ENCODE measurements at places on chromosomes 5 and 9.

GRCh38 chr9:5510360-5510931, at the start of gene PDCD1LG2:
Gene PDCD1LG2 (plus strand): TSS chr9:5510531. CDS start chr9:5522547, 12,016 bp downstream.
- no peak for DNase-seq

DNA sequence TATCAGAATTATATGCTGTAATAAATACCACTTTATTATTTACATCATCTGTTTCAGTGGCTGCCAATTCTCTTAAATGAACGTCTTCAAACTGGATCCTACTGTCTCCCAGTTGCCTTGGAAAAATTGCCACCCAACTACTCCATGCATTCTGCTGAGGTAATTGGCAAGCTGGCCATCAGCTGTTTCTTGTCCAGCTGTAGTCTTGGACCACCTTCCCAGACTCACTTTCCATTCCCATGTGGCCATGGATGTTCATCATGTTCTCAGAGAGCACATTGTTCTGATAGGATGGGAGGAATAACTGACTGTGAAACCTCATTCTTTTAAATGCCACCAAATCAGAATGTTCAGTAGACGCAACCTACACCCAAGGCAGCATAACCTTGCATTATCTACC, 157.5 kb downstream of the DOCK8 start:
- no peak for DNase-seq

GRCh38 chr5:129077433-129078075, 17.0 kb upstream of the ISOC1 start:
- no peak for DNase-seq

- no peak for DNase-seq
Measured at GRCh38 chr9:79619930-79620329, 48.2 kb downstream of the TLE4 start.

DNA sequence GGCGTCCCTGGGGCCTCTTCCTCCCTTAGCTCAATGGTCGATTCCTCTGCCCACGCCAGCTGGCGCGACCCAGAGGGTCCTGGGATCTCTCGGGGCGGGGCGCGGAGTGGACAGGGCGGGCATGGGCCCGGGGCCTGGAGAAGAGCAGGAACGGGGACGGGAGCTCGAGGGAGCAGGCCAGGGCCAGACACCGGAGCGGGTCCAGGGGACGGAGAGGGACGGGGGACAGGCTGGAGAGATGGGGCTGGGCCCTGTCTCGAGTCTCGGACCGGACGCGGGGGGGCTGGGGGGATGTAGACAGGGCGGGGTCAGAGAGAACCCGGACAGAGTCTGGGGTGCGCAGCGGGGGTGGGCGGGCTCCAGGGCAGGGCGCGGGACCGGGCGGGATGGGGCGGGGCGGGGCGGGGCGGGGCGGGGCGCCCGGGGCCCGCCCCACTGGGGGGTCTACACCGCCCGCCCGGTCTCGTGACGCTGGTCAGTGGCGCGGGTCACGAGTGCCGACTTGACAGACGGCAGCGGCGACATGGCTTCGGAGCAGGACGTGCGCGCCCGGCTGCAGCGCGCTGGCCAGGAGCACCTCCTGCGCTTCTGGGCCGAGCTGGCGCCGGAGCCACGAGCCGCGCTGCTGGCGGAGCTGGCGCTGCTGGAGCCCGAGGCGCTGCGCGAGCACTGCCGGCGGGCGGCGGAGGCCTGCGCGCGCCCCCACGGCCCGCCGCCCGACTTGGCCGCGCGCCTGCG, at the start of gene UAP1L1:
UAP1L1 (plus strand) TSS at position 508 of the 738 bp plus-strand sequence; CDS start at position 524, 16 bp downstream.
- DNase-seq = no peak

- DNase-seq = no peak
Measured at GRCh38 chr9:90960941-90961340, 159.3 kb downstream of the SYK start.

DNA sequence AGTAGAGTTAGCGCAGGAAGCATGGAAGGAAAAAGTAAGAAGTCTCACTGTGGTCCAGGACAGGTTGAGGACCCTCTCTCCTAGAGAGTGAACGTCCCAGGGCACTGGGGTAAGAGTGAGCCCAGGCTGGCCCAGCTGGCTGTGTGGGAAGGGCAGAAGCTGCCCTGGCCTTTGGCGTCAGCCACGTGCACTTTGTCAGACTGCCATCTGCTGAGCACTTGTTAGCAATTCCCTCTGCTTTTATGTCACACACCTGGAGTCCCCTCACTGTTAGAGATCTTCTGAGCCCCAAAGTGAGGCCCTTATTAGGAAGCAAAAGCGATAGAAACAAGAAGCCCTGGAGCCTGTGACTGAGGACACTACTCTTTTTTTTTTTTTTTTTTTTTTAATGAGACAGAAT, 79.1 kb downstream of the UGCG start:
- no peak for DNase-seq

DNA sequence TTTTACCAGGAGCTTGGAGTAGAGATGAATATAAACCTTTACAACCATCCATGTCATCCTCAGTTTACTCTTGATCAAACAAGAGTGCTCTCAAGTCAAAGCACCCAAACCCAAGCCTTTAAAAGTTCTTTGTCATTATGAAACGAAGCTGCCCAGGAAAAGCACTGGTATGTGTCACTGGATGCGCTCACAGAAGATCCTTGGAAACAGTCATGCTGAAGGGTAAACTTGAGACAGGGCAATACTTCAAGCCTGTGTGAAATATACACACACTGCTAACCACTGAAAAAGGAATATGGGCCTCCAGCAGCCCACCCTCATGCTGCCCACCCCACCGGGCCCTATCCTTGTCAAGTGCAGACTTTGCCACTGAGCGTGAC, 84.5 kb downstream of the PRRT1B start:
- no peak for DNase-seq

Data from GOT3 (cell line).